ENCODE measurements at places on chromosomes 7 and 10.

DNA sequence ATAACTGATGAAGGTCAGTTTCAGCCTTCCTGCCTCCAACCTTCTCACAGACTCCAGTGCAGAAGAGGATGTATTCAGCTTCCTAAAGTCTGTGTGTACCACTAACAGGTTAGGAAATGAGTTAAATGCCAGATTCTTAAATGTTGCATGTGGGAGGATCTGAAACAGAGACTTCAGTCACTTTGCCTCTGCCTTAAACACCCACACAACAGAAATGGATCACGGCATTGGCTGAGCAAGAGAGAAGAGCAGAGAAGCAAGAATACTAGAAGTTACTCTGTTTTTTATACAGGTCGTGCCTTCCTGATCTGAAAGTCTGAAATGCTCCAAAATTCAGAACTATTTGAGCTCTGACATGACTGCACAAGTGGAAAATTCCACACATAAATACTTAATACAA is 98.9 kb upstream of the ARHGAP21 start:
- no peak for DNase-seq

- DNase-seq, result no peak
Measured at GRCh38 chr10:119393019-119393418, 149.5 kb downstream of the RGS10 start.

DNA sequence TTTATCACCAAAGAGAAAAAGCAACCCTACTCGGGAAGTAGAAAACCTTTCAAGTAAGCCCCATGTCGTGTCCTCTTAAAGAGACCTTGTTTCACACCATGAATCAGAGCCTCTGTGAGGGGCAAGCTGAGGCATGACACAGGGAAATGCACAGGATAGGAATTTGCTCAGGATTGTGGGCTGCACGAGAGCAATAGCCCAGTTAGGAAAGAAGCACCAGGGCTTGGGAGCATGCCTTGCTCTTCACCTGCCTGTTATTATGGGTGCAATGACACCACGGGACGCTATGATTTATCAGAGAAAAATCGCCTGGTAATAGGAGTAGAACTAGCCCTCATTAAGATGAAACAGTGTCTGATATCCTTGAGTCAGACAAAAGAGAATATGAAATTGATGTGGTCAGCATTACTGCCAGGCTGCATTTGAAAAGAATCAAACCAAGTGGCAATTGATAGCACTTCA is 562.9 kb upstream of the NRP1 start:
- DNase-seq, result no peak

DNA sequence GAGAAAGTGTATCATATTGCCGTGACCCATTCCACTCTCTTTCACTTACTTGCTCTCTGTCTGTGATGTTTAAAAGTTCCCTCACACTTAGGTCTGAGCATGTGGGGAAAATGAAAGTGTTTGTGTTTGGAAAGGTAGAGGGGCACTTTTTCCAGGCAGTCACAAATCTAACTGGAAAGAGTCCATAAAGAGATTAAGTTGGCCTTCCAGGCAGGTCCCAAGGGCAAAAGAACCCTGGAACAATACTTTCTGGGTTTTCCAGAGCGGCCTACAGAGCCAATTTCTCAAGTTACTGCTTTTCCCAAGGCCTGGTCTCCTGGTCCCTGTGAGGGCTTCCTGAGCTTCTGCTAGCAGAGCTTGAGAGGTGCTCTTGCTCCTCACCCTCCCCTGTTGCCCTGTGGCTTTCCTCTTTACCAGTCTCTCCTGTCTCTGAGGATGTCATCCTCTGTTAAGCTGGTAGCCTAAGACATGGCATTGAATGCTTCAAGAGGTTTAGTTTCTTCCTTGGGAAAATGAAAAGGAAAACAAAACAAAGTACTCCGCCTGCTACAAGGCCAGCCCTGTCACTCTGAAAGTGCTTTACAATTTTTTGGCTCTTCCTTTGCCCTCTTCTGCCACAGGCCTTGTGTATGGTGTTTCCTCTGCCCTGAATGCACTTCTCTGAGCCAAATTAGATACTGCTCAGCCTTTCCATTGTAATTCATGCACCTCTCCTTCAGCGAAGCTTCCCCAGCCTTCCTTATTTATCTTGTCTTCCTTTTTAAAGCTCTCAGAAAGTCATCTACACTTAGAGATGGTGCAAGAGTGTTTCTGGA is 20.1 kb downstream of the TES start:
- no peak for DNase-seq

GRCh38 chr7:155220903-155221302 is 76.8 kb upstream of the INSIG1 start:
- DNase-seq, result no peak

- DNase-seq, result no peak
Measured at GRCh38 chr7:92589056-92589455, 1.1 kb downstream of the FAM133B start.

- peak; percentile 92 for DNase-seq
Measured at GRCh38 chr10:110671788-110672579, 27.8 kb downstream of the RBM20 start.

DNA sequence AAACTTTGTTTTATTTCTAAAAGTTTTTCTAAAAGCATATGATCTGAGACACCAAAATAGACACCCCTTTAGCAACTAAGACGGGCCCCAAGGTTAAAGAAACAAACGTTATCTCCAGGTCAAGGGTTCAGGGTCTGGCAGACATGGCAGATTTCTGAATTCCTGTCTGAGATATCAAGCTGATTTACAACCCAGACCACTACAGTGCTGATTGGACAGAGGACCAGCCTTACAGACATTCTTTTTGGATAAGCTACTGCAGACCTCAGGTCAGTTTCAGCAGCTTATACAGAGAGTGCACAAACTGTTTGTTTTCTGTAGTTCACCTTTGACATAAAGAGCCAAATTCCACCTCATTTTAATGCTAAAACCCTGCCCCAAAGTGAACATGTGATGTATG is 34.8 kb downstream of the SVOPL start:
- no peak for DNase-seq

GRCh38 chr7:41978858-41979257 is 258.2 kb downstream of the GLI3 start:
- DNase-seq, result no peak

- DNase-seq, result peak; percentile 77
Measured at GRCh38 chr7:143416565-143417149, 8.0 kb upstream of the EPHA1 start.

DNA sequence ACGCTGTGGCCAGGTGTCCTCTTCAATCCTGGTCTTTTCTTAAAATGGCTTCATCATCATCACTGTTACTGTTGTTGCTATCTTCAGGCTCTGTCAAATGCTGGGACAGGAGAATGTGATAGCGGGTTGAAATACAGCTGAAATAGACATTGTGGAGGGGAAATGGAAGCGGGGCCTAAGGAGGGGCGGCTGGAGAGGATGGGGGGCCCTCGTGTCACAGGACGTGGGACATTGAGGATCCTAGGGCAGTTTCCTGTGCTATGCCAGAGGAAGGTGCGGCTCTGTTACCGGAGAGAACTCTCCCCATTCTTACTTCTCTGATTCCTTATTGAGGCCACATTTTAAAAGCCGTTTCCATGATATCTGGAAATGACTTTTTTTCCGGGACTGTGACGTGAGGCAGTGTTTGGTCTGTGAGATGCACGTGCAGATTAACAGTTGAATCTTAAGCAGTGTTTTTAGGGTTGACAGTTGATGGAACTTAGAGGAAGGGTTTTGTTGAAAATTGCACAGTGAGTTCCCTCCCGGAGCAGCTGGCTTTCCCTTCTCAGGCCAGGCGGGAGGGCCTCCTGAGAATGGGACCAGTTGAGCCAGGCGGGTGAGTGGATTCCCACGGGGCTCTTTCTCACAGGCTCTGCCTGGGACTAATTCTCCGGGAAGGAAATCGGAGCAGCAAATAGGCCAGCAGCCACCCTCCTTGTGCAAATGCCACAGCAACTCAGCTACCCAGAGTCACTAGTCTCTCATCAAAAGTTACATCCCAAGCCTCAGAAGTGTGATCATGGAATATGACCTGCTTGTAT is 125.2 kb downstream of the TACC2 start:
- no peak for DNase-seq

DNA sequence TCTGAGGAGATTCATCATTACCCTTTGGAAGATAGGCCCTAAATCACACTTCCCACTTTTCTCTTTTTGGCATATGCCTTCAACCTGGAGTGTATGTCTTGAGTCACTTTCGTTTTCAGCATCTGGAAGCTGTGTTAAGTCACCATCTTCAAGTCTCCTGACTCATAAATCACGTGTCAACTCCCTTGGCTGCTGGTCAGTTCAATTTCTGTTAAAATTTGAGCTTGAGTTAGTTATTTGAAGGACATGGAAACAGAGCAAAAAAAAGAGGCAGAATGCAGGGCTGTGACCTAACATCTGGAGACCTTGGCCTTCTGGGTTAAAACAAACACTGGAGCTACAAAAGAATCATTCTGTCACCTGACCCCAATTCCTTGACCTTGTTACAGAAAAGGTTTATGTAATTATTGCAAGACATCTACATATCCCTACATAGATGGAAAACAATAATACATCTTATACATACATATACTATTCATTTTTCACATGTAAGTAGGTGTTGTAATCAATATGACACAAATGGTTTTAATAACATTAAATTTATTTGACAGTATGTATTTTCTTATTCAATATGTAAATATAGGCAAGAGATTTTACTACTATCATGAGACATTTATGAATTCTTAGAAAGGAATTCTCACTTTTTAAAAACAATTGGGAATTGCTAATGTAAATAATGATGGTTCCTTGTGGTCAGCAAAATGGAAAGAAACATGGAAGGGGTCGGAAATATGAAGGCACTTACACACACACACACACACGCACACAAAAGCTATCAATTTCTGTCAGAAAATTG is 169.7 kb upstream of the PHYHIPL start:
- no peak for DNase-seq

GRCh38 chr7:70188901-70189650 is 590.8 kb downstream of the AUTS2 start:
- DNase-seq, result no peak

- no peak for DNase-seq
Measured at GRCh38 chr10:125025341-125025740, 83.4 kb downstream of the ZRANB1 start.

DNA sequence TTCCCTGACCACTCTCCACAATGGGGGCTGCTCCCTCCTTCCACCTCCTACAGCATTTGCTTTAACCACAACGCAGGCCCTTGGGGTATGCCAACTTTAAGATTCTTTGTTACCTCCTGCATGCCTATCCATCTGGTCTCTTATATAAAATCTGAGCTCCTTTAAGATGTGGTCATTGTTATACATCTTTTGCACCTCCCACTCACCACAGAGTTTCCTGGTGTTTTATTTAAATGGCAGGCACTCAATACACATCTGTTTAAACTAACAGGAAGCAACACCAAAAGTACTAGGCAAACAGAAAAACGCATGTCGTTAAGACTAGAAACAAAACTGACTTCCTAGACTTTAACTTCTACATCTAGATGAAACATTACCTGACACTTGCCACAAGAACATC is 36.3 kb downstream of the SLC25A13 start:
- no peak for DNase-seq

DNA sequence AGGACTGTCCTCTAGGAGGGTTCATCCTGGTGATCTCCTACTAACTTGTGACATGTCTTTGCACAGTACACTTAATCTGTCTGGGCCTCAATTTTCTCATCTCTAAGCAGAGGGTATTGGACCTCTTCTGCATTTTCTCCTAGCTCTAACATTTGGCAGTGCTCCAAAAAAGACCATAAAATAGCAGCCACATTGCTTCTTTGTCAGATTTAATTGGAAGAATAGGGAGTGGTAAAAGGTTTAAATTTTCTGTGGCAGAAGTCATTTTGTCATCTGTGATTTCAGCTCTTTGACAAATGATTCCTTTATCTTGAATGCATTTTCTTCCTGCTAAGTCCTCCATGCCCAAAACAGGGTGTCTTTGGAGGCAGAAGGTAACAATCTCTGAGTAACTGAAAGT is 289.9 kb upstream of the LRGUK start:
- DNase-seq, result no peak

GRCh38 chr7:5429253-5429856 is 5.7 kb upstream of the TNRC18 start:
- peak; percentile 21 for DNase-seq

DNA sequence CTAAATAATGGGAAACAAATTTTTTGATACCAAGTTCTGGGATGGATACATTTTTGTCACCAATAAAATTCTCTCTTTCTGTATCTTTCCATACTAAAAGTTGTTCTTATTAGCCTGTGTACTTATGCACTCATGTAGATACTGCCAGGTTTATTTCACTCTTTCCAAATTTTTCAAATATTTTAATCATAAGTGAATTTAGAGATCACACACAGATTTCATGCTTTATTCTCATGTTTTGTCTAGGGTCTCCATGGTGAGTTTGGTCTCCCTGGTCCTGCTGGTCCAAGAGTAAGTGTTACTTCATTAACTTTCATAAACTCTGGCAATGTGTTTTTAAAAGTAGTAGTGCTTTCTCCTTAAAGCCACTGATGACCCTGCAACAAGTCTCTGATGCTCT is 20.3 kb downstream of the COL1A2 start:
- DNase-seq, result no peak

GRCh38 chr7:149806726-149807125 is 31.4 kb upstream of the ZNF862 start:
- DNase-seq, result no peak

- no peak for DNase-seq
Measured at GRCh38 chr10:30770229-30770628, 140.7 kb upstream of the LYZL2 start.

All from Kasumi-1 (cell line).